GM13976 (cell line): ENCODE measurements at places on chromosomes 11 and 22.

DNA sequence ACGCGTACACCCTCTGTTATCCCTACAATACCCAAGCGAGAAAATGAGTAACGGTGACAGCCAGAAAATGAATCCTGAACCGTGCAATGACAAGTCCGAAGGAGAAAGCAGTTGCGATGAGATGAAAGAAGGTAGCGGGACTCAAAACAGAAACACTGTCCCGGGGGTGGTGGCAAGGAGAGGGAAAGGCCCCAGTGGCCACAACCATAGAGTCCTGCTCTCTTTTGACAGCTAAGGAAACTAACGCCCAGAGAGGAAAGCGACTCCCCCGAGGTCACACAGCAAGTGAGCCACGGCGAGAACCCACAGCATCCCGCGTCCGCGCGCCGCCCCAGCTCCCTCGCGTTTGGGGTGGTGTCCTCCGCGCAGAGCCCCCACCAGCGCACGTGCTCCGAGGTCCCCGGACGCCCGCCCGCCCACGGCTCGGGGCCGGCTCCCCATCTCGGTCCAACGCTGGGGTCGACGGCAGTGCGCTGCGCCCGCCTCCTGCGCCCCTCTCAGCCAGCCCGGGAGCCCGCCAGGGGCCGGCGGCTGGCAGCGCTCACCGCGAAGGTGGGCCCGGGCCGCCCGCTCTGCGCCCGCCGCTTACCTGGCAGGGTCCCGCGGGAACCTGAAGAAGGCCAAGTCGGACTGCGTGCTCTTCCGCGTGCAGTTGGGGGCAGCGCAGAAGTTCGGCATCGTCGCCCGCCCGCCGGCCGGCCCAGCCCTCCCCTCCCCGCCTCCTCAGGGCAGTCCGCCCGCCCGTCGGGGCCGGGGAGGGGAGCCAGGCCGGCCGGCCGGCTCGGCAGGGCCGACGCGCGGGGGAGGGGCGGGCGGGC is 564 bp downstream of the THAP12 start:
- peak; percentile 58 for DNase-seq

DNA sequence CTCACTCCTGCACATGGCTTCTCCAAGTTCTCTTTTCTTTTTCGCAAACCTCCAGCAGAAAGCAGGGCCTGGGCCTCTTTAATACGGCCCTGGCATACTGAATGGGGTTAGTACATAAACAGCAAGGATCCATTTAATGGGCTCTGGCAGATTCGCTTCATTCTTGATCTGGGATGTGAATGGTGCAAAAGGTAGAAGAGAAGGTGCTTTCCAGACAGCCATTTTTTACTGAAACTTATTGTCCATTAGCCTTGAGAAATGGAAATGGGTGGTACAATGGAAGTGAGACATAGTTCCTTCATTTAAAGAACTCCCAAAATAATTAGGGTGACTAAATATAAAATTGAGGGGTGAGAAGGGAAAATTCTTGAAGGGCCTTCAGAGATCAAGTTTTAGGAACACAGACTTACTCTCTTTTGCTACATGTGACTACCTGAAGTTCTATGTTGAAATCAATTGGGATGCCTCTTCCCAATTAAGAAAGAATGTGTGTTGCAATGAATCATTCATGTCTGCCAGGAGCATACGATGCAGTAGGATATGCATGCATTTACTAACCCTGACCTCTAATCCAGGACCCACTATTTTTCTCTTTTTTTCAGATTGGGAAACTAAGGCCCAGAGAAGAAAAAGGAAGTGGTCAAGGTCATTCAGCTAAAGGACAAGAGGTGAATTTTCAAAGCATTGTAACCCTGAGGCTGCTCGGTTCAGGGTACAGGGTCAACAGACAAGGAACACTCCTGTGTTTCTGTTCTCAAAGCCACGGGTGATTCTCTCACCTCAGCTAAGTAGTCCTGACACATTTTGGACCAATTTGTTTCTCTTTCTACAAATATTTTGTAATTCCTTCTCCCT is 144.1 kb downstream of the BBOX1 start:
- DNase-seq = no peak

- no peak for DNase-seq
Observed at GRCh38 chr11:106473089-106473722, 395.7 kb downstream of the AASDHPPT start.

- peak; percentile 77 for DNase-seq
Observed at GRCh38 chr11:34145073-34145472, 39.6 kb downstream of the NAT10 start.

DNA sequence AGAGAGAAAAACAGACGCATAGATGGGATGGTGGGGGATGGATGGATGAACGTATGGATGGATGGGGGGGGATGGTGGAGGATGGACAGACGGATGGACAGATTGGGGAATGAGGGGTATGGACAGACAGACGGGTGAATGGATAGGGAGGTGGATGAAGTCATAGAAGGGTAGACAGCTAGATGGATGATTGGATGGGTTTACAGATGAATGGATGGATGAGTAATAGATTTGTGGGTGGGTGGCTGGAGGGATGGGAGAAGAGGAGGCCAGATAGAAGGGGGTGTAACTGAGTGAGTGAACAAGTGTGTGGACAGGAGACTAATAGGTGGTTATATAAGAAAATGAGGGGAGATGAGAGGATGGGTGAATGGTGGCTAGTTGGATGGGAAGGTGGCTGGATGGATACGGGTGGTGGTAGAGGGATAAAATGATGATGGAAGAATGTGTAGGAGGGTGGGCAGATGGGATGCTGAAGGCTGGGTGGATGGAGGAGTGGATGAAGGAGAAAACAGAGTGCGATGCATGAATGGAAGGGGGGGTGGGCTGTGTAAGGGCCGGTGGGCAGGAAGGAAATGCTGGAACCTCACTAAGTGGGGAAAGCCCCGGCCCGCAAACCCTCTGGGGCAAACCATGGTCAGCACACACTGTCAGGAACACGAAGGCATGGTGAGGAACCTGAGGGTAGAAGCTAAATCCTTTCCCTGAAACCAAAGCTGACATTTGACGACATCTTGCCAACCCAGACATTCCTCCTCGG is 21.6 kb downstream of the ARVCF start:
- no peak for DNase-seq

GRCh38 chr11:10499452-10499851 is 41.5 kb downstream of the RNF141 start:
- peak; percentile 17 for DNase-seq

DNA sequence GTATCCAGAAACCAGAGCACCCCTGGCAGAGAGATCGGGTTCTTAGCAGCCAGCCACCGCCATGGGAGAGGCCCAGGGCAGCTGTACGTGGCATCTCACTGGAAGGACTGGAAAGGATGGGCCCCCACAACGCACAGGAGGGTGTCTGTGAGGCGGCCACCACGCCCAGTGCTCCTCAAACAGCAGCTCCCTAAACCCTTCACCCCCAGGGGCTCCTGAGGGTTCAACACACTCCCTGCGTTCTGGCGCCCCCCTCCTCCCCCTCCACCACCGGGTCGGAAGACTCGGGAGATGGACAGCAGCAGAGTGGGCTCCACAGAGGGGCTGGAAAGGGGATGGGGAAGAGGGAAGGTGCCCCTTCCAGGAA is 1.1 kb downstream of the MAPK12 start:
- DNase-seq = no peak

GRCh38 chr22:47166446-47167016 is 404.1 kb downstream of the TBC1D22A start:
- DNase-seq = no peak

DNA sequence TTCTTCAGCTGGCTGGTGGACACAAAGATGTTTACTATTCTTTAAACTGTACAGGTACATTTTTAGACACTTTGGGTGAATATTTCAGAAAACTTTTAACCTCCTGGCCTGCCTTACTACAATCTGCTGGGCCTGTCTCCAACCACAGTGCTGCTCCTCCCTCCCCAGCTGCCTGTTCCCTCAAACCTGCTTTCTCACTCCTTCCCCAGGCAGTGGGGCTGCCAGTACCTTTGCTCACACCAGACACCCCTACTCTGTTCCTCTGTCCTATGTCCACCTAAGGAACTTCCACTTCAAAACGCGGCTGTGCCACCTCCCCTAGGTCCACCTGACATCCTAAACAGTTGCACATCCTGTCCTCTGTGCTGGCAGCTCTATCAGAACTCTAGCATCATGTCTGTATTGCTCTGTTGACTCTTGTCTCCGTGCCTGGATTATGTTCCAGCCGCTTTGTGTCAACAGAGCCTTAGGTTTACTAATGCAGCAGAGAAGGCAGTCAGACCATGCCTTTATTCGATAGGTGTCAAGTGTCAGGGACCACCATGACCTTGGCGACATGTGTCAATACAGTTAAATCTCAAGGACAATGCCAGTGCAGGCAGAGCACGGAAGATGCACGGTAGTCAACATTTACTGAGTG is 13.4 kb downstream of the ZP1 start:
- no peak for DNase-seq

GRCh38 chr11:118615976-118616371 is 8.6 kb downstream of the PHLDB1 start:
- DNase-seq = no peak

- no peak for DNase-seq
Observed at GRCh38 chr11:77542296-77542695, 47.5 kb upstream of the AQP11 start.

DNA sequence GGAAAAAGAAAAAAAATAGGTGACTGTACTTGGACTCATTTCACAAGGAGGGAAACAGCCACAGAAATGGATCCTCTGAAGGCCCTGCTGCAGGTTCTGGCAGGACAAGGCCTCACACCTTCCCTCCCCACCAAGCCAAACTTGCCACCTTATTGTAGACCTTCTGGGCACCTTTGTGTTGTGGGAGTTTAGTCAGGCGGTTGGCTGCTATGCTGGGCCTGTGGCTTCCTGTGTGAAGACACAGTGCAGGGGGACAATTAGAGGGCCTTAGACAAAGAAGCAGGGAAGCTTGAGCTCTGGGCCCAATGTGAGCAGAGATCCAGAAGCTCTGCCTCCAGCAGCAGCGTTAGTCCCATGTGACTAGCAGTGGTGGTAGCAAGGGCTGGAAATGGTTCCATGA is 4.2 kb downstream of the RAB1B start:
- no peak for DNase-seq

GRCh38 chr11:64743591-64744543 is at the start of gene RASGRP2:
RASGRP2 (minus strand) TSS chr11:64744142; CDS start chr11:64742866, 1,276 bp downstream.
- DNase-seq = peak; percentile 84

DNA sequence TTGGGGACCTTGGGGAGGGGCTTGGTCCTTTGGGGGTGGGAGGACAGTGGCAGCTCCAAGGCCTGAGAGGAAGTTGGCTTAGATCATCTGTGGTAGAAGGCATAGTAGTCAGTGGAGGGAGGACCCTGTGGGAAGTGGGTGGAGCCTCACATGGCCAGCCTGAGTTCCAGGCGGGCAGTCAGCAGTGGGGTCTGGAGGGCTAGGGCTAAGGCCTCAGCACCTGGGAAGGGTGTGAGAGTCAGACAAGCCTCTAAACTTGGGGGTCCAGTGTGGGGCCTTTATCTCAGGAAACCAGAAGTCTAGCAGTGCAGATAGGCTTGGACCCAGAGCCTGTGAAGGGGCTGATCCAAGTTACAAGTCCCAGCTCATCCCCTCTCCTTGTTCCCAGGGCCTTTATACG is 4.0 kb downstream of the NLRX1 start:
- DNase-seq = no peak

DNA sequence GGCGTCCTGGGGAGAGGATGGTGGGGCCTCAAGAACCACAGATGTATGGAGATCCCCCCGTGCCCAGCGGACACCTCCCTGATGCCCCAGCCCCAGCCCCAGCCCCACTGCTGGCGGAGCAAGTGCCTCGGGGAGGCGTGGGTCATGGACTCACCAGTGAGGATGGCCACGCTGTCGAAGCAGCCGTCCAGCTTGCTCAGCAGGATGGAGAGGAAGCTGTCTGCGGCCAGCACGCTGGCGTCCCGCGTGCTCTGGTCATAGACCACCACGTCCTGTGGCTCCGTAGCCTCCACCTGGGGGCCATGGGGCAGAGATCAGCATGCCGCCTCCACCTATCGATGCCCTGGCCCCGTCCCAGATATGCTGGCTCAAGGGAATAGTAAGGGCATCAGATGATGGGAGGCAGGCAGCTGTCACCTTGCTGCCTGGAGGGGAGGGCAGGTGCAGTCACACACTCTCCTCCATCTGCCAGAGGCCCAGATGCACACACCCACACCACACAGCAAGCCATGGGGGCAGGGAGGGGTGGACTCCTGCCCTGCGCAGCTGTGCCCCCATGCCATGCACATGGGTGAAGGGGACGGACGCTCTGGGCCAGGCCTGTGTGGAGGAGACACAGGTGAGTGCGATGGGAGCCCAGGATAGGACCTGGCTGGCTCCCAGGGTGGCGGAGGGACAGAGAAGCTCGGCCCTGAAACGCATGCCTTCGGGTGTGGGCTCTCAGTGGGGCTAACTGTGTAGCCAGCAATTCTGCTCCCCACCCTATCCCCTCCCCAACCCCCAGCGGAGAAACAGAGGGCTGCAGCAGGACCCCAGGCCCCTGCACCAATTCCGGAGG is 8.2 kb downstream of the DUSP8 start:
- DNase-seq = no peak

- no peak for DNase-seq
Observed at GRCh38 chr22:29224859-29225410, 19.2 kb downstream of the EMID1 start.

DNA sequence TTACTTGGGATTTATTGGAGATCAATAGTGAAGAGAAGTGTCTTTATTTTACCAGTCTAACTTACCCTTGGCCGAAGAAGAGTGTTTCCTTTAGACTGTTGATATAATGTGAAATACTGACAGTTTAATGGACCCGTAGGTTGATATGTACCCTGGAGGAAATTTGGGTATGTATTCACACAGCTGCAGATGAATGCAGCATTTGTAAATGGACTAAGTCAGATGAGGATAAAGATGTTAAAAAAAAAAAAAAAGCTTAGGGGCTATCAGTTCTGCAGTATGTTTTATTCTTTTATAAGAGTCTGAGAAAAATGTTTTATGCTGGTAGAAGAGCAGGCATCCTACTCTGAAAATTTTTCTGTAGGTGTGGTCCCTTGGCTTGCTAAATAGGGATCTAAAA is 2.7 kb downstream of the REXO2 start:
- no peak for DNase-seq

DNA sequence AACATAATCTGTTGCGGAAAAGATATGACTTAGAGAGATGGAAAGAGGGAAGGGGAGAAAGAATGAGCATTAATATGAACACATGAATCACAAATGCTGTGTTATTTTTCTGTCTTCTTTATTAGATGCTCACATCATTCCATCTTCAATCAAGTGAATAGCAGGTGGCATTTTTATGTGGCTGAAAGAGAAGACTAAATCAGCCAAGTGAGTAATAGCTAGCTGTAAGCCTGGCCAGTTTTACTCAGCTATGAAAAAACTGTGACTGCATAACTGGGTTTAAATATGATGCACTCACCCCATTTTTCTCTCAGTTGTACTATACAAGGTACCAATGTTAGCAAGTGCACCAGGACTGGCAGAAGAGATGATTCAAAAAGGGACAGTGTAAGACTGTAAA is 571.1 kb downstream of the JRKL start:
- no peak for DNase-seq

DNA sequence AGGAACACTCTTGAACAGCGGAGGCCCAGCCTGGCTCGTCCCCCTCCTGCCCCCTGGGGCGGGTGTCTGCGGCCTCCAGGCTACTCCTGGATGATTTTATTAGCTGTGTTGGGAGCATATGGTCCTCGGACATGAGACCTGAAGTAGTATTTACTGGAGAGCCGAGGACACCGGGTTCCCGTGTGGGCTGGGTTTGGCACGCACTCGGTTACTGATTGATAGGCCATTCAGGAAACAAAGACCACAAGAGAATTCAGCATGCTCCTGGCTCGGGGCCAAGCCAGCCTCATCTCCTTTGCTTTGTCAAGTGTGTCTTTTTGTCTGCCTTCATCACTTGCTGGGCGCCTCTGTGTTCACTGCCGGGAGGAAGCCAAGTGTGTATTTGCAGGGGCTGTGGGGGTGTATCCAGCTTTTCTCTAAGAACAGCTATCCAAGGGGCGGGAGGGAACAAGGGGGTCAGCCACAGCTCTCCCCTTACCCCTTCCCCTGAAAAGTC is 9.7 kb downstream of the FXYD2 start:
- DNase-seq = peak; percentile 75
